ENCODE measurements at places on chromosomes 5 and 9.

GRCh38 chr5:181184845-181185216, 20.2 kb downstream of the TRIM7 start:
- DNase-seq, result no peak

DNA sequence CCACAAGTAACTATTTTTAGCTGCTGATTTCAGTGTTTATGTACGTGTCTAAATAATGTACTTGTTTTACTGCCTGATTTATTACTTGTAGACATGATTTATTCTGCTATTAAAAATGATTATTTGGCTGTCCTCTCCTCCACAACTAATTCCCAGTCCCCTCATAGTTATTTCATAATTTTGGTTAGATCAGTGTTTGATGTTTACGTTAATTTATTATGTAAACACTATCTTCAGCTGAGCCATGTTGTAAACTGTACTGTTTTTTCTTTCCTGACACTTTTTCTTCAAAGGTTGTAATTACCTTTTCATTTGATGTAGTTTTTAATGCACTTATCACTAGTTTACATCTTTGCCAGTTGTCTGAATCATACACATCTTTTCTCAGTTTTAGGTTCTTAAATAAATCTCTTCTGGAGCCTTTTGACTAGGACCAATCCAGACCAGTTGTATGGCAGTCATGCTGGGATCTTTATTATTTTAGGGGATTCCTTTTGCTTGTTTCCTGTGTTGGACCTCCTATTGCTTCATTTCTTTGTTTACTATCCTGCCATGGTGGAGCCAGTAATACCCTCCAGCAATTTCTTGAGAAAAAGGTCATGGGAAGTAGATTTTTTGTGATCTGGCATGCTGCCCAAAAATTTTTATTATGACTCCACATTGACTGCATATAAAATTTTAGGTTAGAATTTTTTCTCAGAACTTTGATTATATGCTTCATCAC, 16.1 kb downstream of the AP3S1 start:
- DNase-seq, result peak; percentile 79

- DNase-seq, result no peak
Measured at GRCh38 chr9:129781131-129781530, 21.9 kb upstream of the TOR1B start.

- peak; percentile 37 for DNase-seq
Measured at GRCh38 chr9:4933177-4933576, 51.9 kb upstream of the JAK2 start.

- no peak for DNase-seq
Measured at GRCh38 chr9:82555431-82556051, 507.4 kb downstream of the RASEF start.

DNA sequence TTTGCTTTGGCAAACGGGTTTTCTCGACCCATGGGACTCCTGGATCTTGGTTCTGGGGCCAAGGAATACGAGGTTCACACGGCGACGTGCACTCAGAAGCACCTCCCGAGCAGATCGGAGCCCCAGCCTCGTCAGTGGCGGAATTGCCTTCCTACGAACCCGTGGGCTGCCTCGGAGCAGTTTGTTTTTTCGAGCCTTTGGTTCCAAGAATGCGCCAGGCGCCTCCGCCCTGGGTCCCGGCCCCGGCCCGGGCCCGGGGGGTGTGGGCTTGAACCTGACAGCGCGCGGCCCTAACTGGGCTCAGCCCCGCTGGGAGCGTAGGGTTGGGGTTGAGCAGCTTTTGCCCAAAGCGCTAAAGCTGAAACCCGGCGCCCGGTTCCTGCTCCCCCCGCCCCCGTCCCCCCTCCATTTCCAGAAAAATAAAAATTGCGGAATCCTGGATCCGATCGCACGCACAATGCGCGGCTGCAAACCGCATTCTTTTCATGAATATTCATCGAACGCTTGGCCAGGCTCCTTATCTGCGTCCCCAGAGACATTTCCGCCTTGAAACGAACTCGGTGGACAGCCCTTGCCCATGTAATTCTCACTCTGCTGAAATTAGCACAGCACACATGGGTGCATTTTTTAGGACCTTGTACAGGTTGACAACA, 1.0 kb downstream of the BASP1 start:
- DNase-seq, result peak; percentile 77

GRCh38 chr9:82991671-82992070, 71.3 kb downstream of the RASEF start:
- no peak for DNase-seq

DNA sequence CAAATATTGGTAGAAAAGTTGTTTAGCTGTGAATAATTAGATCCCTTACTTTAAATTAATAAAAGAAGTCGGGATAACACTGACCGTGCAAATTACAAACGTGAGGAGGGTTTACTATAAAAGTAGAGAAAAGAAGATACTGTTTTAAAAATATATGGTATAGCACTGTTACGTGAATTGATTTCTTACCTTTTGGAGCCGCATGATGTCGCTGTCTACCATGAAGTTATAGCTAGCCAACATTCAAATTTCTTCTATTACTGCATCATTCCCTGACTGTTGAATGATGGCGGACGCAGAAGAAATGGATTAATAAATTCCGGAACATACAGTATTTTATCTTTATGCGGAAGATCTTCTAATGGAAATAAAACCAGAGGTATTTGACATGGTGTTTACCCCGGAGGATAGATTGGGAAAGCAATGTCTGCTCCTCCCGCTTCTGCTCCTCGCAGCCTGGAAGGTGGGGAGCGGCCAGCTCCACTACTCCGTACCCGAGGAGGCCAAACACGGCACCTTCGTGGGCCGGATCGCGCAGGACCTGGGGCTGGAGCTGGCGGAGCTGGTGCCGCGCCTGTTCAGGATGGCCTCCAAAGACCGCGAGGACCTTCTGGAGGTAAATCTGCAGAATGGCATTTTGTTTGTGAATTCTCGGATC, at the start of gene PCDHA6:
Gene PCDHA6, plus strand, starts transcription at position 257 of the 658 bp plus-strand sequence. Its CDS starts 132 bp downstream, at position 389.
- no peak for DNase-seq

- DNase-seq, result peak; percentile 27
Measured at GRCh38 chr5:143008809-143009521, 238.8 kb downstream of the ARHGAP26 start.

GRCh38 chr9:88056876-88057275, 81.4 kb downstream of the SPATA31C2 start:
- DNase-seq, result no peak

DNA sequence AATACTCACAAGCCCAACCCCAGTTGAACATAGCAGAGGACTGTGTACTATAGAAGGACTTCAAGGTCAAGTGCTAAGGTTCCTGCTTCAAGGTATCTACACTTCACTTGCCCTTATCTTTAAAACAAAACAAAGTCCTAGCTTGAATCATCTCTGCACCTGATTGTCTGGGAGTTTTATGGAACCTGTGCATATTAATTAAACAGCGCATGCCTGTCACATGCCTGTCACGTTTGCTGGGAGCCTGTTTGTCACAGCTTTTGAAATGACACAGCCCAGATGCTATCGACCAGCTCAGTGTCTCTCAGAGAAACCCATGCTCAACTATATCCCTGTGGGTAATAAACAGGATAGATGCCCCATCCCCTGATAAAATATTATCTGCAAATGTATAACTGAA, 476.0 kb downstream of the ZSWIM6 start:
- DNase-seq, result no peak

GRCh38 chr9:19386502-19387044, 6.5 kb upstream of the RPS6 start:
- DNase-seq, result no peak

GRCh38 chr5:102216678-102217077, 79.4 kb downstream of the SLCO4C1 start:
- no peak for DNase-seq
